ENCODE measurements at places on chromosomes 16 and 17. TPM values are rescaled to one million over a fixed set of nuclear protein-coding genes. Genes with fewer than 3 reads are reported as not detected.

Gene ZPBP2
- total RNA-seq = not detected

Gene RNF112
- not detected for total RNA-seq

Gene CDRT15
- not detected for total RNA-seq

Gene ST6GALNAC1
- not detected for total RNA-seq

Gene MMP28
- not detected for total RNA-seq

Gene WNK4
- not detected for total RNA-seq

Gene WSB1
- total RNA-seq = 76.4 TPM
